ENCODE measurements at places on chromosomes 3 and 15.

GRCh38 chr15:71304681-71305080, 189.4 kb downstream of the THSD4 start:
- peak; percentile 65 for DNase-seq

DNA sequence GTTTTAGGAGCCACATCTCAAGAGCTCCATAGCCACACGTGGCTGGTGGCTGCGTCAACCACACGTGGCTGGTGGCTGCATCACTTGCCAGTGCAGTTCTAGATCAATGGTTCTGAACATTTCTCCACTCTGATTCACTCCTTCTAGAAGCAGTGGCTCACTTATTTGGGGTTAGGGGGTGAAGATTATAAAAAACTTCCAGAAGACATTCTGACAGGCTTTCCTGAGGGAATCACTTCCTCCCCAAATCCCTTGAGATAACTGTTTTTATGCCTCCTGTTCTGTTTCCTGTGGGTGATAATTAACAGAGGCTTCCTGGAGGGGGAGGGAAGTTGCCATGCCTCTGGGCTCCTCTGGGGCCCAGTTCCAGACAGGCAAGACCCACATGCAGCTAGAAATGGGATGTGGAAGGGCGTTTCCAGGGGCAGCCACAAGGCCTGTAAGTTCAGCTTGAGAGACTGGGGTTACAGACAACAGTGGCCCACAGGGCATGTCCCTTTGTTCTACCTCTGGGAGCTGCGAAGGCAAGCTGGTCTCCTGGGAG, 23.6 kb downstream of the HEG1 start:
- DNase-seq: no peak

DNA sequence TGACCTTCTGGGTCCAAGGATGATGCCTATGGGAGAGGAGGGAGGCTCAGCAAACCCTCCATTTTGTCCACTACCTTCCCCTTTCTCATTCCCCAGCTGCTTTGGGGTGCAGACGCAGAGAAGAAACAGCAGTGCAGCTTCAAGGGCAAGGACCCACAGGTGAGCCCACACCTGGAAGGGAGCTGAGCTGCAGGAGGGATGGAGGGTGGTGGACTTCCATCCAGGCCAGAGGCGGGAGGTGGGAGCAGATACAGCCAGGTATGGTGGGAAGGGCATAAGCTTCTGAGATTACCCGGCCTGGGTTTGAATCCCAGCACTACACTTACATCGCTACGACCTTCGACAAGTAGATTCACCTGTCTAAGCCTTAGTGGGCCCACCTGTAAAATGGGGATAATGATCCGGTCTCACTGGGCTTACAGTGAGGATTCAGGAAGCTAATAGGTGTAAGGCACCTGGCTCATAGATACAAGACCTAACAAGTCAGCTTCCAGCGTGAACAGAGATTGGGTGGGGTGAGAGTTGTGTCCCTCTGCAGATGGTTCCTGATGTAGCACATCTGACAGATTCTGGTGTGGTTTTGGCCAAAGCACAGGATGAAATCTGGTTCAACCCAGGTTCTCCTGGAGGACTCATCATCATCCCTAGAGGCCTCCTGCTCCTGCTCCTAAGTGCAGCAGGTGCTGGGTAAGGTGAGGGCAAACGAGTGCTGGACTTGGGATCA, 15.9 kb downstream of the CIB1 start:
- DNase-seq: no peak

DNA sequence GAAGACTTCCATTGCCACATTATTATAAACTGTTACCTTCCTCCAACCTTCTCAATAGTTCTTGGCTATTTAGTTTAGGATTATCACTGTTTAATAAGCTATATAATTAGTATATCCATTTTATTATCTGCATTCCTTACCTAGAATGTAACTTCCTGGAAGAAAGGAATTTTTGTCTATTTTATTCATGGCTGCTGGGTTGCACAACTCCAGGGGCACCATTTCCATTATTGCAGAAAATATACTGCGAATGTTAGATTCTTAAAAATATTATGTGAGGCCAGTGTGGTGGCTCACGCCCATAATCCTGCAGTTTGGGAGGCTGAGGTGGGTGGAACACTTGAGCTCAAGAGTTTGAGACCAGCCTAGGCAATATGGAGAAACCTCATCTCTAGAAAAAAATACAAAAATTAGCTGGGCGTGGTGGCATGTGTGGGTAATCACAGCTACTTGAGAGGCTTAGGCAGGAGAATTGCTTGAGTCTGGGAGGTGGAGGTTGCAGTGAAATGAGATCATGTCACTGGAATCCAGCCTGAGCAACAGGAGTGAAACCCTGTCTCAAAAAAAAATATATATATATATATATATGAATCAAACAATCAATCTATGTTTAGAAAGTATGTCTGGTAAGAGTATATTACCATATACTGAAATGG, 19.9 kb downstream of the CLDN1 start:
- peak; percentile 22 for DNase-seq

Measured in AG10803 (cell line).